ENCODE measurements at places on chromosomes 1 and 21.
A peak's percentile ranks its signal among the peaks of the same experiment; 100 is the strongest.

- no peak for DNase-seq
Measured at GRCh38 chr1:246208105-246208504, 299.0 kb downstream of the SMYD3 start.

DNA sequence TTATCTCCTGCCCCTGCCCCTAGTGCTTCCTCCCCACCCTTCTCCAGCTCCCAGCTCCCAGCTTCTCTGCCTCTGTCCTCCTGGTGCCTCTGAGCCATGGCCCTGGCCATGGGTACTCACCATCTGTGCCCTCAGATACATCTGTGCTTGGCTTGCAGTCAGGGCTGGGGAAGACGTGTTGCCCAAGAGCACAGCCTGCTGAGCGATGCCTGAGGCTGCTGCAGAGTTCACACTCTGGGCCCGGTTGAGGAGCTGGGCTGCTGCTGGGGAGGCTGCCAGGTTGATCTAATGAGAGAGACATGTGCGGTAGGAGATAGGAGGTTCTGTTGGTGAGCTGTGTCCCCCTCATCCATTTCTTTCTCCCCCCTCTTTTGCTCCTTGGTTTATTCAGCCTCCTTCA, 49.4 kb upstream of the A3GALT2 start:
- no peak for DNase-seq

GRCh38 chr1:220067269-220068204, 21.2 kb upstream of the EPRS1 start:
- no peak for DNase-seq

GRCh38 chr1:232227306-232227705, 402.6 kb downstream of the SIPA1L2 start:
- no peak for DNase-seq

- DNase-seq, result no peak
Measured at GRCh38 chr1:2946999-2947690, 74.1 kb upstream of the ACTRT2 start.

GRCh38 chr1:76278711-76279100, 204.2 kb downstream of the ST6GALNAC3 start:
- no peak for DNase-seq

DNA sequence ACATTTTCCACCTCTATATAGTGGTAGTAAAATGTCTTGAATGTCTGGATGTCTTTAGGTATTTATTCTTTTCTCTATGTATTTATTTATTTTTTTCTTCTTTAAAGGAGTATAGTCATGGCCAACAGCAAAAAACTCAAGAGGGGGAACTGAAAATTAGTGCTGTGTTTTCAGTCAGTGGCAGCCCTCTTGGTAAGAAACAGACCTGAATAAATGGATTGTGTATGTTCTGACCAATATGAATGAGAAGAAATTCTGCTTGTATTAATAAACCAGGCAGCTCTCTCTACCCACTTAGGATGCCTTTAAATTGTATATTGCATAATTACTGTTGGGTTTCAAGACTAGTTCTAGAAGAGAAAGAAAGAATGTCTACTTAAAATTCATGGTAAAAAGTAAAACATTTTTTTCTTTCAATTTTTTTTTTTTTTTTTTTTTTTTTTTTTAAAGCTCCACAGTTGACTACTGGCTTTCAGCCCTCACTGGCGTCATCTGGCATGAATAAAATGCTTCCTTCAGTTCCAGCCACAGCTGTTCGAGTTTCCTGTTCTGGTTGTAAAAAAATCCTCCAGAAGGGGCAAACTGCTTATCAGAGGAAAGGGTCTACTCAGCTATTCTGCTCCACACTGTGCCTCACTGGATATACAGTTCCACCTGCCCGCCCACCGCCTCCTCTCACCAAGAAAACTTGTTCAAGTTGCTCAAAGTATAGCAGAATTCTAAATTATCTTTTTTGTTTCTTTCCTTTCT, 101.6 kb downstream of the ZMYM4 start:
- no peak for DNase-seq

DNA sequence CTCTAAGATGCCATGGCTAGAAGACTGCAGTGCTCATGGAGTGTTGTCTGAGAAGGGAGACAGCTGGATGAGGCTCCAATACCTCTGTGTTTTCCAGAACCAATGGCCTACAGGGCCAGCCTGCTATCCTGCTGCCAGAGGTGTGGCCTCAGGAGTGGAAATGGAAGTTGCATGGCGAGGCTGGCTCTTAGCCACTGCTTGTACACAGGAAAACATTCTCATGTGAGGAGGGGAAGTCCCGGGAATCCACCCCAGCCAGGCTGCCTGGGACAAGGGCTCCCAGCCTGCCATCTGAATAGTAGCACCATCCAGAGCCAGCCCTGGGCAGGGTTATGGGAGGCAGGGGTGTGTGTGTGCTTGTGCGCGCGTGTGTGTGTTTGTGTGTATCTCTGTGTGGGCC, 56.5 kb downstream of the SDC3 start:
- DNase-seq, result no peak

- DNase-seq, result no peak
Measured at GRCh38 chr1:46549697-46550681, 1.5 kb downstream of the KNCN start.

- DNase-seq, result no peak
Measured at GRCh38 chr1:184260382-184260781, 126.4 kb upstream of the C1orf21 start.

GRCh38 chr1:96525657-96526557, 195.7 kb upstream of the PTBP2 start:
- DNase-seq, result no peak

- no peak for DNase-seq
Measured at GRCh38 chr1:77068013-77068412, 151.2 kb downstream of the PIGK start.

- DNase-seq, result no peak
Measured at GRCh38 chr1:111598544-111598943, 21.0 kb upstream of the RAP1A start.

GRCh38 chr1:2301607-2302291, 73.6 kb downstream of the SKI start:
- DNase-seq, result no peak

DNA sequence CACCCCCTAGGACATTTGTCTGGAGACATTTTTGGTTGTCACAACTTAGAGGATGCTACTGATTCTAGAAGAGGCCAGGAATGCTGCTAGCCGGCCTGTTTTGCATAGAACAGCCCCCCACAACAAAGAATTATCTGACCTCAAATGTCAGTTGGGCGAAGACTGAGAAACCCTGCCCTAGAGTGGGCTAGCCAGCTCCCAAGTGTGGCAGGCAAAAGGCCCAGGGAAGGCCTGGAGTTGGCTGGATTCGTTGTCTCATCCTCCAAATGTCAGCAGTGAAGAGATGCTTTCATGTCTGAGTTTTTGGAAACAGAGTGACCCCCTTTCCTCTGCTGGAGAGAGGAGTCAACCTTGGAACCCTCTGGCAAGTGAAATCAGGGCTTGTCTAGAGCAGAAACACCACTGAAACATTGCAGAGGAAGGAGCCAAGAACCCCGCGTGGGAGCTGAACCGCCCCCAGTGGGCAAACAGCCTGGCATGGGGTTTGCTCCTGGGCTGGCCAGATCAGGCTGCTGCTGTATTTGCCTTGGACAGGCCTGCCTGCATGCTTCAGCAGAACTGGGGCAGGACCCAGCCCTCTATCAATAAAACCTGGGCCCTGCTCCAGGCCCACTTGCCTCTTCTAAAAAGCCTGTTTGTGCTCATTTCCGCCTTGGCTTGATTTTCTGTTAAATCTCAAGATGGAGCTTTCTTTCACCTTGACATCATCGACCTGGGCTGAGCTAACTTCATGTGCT, 32.9 kb downstream of the RASSF5 start:
- no peak for DNase-seq

GRCh38 chr1:46594063-46594462, 10.0 kb downstream of the MKNK1 start:
- DNase-seq, result no peak

GRCh38 chr1:60612790-60613189, 469.6 kb upstream of the NFIA start:
- DNase-seq, result no peak

DNA sequence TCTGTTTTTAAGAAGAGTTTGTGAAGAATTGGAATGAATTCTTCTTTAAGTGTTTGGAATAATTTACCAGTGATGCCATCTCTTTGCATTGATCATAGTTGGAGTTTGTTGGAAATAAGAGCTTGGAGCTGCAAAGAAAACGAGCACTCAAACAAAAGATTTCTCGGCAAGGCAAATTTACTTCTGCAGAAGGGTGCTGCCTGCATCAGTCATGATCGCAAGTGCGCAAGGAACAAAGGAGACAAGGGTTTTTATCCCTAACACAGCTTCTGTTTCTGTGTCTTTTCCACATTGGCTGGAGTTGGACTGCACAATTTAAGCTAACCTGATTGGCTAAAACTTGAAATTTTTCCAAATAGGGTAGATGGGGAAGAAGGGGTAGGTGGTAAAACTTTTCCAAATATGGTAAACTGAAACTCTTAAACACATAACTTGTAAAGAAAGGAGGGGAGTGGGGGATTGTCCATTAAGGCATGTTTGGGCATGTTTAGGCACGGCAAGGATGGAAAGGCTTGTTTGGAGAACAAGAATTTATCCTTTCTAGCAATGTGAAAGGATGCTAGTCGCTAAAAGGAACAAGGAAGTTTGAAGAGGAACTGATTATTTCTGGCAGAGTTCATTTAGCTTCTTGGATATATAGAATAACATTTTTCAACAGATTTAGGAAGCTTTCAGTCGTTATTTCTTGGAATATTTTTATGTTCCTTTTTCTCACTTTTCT, 3.5 kb upstream of the AADACL4 start:
- DNase-seq, result no peak

- DNase-seq, result no peak
Measured at GRCh38 chr1:160672789-160673695, 26.2 kb upstream of the SLAMF1 start.

GRCh38 chr21:14119038-14119437, 91.7 kb downstream of the LIPI start:
- no peak for DNase-seq

- DNase-seq, result no peak
Measured at GRCh38 chr1:155301342-155301841, at the start of gene PKLR. Gene PKLR, minus strand, starts transcription at chr1:155301438. Its CDS starts 43 bp downstream, at chr1:155301395.

GRCh38 chr1:229037806-229038405, 233.0 kb upstream of the RAB4A start:
- no peak for DNase-seq

- no peak for DNase-seq
Measured at GRCh38 chr21:38493549-38494250, 4.6 kb downstream of the ERG start.

DNA sequence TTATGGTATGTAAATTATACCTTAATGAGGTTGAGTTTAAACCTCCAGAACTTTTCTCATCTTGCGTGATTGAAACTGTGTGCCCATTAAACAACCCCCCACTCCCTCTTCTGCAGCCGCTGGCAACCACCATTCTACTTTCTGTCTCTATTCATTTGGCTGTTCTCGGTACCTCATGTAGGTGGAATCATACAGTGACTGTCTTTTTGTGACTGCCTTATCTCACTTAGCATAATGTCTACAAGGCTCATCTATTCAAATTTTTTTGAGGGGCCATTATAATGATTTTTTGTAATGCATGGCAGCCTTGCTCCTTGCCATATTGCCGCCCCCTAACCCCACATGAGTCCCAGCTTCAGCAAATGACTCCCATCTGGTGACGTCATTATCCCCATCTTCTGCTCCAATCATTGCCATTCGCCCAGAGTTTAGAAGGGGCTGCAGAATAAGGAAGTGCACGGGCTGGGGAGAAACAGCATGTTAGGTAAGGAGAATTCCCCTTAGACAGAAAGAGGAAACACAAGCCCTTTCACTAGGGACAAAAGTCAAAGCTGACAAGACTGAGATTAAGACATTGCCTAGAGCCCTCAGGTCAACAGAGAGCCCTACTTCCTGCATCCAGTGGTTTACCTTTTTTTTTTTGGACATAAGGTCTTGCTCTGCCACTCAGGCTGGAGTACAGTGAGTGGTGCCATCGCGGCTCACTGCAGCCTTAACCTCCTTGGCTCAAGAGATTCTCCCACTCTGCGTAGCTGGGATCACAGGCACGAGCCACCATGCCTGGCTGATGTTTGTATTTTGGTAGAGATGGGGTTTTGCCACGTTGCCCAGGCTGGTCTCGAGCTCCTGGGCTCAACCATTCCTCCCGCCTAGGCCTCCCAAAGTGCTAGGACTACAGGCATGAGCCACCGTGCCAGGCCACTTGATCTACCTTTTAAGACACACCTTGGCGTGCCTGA, 78.4 kb upstream of the ERRFI1 start:
- no peak for DNase-seq

DNA sequence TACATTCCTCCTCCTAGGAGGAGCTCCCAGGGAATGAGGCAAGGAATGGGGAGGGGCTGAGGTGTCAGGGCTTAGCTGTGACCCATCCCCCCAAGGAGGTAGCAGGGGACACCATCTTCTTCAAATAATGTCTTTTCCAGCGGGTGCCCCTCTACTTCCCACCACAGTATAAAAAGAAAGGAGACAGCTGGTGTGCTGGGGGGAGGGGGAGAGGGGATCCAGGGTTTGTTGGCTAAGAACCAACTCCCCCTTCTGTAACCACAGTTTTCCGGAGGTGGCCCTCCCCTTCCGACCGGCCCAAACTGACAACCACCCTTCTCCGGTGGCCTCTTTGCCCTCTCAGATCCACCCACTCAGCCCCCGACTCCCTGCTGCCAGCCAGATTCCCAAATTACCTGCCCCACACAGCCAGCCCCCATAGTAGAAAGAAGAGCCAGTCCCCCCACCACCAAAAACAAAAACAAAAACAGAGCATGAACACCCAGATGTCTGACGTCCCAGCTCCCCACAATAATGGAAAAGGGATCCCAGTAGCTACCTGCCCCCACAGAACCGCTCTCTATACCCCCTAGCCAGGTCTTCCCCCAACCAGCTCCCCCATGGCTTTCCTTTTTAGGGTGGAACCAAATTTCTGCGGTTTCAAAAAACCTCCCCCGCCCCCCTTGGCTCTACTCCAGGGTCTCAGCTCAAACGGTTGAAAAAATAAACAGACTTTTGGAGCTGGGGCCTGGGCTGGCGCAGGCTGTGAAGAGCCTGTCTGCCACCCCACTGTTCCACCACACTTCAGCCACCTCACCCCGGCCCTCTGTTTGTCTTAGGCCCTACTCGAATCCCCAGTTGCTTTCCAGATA, 2.1 kb downstream of the ARHGEF2 start:
- DNase-seq, result peak; percentile 39

DNA sequence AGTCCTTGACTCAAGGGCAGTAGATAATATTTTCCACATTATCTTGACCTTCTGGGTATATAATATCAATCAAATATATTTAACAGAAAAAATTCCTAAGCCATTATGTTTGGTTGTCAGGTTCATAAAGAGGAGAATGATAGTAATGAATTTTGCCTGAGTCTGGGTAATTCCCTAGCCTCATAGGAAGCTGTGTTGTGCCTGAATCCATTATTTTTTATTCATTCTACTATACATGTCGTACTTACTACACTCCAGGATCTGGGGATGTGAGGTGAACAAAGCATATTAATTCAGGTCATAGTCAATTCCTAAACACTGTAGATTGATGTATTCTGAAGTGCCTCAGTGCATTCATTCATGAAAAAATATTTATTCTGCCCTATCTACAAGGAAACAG, 204.2 kb downstream of the PTGER3 start:
- no peak for DNase-seq

DNA sequence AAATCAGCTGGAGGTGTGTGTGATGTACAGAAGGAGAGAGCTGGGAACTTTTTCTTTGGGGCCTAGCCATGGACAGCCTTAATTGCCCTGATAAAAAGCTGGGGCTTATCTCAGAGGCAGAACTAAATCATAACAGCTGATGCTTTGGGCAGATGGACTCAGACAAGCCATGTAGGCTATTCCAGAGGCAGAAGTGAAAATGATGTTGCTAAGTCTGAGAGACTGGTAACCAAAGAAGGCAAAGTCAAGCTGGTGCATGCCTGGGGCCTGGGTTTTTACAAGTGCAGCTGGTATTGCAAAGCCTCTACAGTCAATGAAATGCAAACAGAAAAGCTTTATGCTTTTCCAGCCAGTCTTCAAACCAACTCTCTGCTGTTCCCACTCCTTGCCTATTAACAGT, 39.0 kb upstream of the LMX1A start:
- DNase-seq, result no peak

Data from stimulated activated CD4-positive, alpha-beta T cell treated with anti-CD3 and anti-CD28 coated beads, TNF-alpha, amount 100 ng/mL, for 1 hour (primary cell).